ENCODE measurements at places on chromosomes 1 and 21. TPM values are rescaled to one million over a fixed set of nuclear protein-coding genes. Genes with fewer than 3 reads are reported as not detected.

DNA sequence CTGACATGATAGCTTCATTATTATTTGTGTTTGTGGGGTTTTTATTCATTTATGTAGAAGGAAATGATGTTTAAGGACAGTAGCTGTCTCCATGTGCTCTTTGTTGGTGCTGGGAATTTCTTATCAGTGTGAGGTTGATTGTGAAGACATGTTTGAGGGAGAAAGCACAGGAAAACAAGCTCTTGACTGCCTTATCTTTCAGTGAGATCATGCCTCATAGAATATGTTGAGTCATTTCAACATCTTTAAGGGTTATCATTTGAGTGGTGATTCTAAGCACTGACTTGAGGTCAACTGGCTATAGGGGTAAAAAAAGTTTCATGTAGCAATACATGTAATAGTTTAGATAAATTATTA lies 405.1 kb upstream of the ADAMTS5 start:
- H3K36me3 ChIP-seq, result no peaks in the 10 kb centered on the region
- no peaks in the 10 kb centered on the region for H3K4me1 ChIP-seq
- H3K4me3 ChIP-seq, result no peak overlapping the region
- H3K27ac ChIP-seq, result no peak overlapping the region

- peak overlapping the region; percentile 53 for H3K27ac ChIP-seq
- peak; percentile 47 for DNase-seq
- H3K36me3 ChIP-seq, result peaks cover 6% of the 10 kb centered on the region
- H3K27me3 ChIP-seq, result no peaks in the 10 kb centered on the region
- peaks cover 27% of the 10 kb centered on the region for H3K4me1 ChIP-seq
These were observed 879 bp downstream of the CPTP start for GRCh38 chr1:1325288-1326074.

- no peaks in the 10 kb centered on the region for H3K36me3 ChIP-seq
- no peak overlapping the region for H3K4me3 ChIP-seq
- no peaks in the 10 kb centered on the region for H3K4me1 ChIP-seq
- no peak for DNase-seq
These were observed 397.8 kb upstream of the VAMP3 start for GRCh38 chr1:7373251-7373650.

GRCh38 chr1:151668090-151668489 lies 48.5 kb downstream of the CELF3 start:
- no peak overlapping the region for H3K27ac ChIP-seq
- H3K4me1 ChIP-seq, result no peaks in the 10 kb centered on the region
- DNase-seq, result no peak
- H3K36me3 ChIP-seq, result peaks cover 25% of the 10 kb centered on the region

DNA sequence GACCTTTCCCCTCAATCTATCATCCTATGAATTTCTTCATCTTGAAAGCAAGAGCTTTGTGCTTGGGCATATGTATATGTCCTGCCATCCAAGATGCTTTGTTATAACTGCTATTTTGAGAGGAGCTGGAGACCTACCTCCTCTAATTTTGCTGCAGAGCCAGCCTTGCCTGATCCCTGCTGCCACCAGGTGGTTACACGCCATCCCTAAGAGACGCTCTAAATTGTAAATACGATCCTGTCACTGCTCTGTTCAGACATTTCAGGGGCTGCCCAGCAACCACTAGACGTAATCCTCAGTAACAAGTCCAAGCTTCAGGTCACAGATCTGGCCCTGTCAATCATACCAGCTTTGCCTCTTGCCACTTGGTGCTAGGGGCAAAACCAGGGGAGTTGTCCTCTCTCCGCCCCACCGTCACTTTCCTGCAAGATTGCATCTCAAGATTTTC lies 32.9 kb downstream of the GPA33 start:
- H3K4me3 ChIP-seq, result no peak overlapping the region
- H3K36me3 ChIP-seq, result no peaks in the 10 kb centered on the region
- no peaks in the 10 kb centered on the region for H3K27me3 ChIP-seq
- peaks cover 14% of the 10 kb centered on the region for H3K4me1 ChIP-seq

GRCh38 chr21:20779321-20779720 lies 218.9 kb upstream of the NCAM2 start:
- H3K27me3 ChIP-seq, result no peaks in the 10 kb centered on the region
- no peak overlapping the region for H3K27ac ChIP-seq
- no peaks in the 10 kb centered on the region for H3K4me1 ChIP-seq
- no peaks in the 10 kb centered on the region for H3K36me3 ChIP-seq

- no peaks in the 10 kb centered on the region for H3K4me1 ChIP-seq
- no peak for DNase-seq
- H3K36me3 ChIP-seq, result no peaks in the 10 kb centered on the region
These were observed 31.3 kb upstream of the TRABD2B start for GRCh38 chr1:48028218-48029069.

GRCh38 chr1:19476450-19477190 lies 8.7 kb downstream of the CAPZB start:
- no peaks in the 10 kb centered on the region for H3K36me3 ChIP-seq
- no peaks in the 10 kb centered on the region for H3K4me1 ChIP-seq
- no peak overlapping the region for H3K4me3 ChIP-seq
- H3K27me3 ChIP-seq, result no peaks in the 10 kb centered on the region
- no peak for DNase-seq
- H3K27ac ChIP-seq, result no peak overlapping the region

DNA sequence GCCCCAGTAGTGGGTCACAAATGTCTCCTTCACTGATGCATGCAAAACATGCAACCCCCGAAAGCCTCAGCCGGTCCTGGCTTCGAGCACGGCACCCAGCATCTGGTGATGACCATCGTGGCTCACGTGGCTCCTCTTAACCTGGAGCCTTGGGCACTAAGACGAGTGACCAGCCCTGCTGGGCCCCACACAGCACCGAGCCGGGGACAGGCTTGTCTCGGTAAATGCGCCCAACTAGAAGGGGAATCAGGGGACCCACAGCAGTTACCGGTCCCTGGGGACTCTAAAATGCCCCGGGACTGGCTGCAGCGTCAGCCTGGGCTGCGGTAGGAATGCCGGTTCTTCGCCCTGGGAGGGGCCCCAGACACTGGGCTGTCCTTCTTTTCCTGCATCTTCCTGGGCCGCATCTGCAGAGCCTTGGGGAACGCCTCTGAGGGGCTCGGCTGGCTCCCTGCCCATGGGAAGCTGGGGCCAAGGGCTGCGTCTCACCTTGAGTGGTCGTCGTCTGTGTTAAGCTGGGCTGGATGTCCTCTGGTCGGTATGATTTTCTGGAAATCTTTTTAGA lies 13.1 kb upstream of the TTC34 start:
- H3K27ac ChIP-seq, result no peak overlapping the region
- H3K4me3 ChIP-seq, result no peak overlapping the region
- DNase-seq, result no peak
- no peaks in the 10 kb centered on the region for H3K4me1 ChIP-seq
- peaks cover 75% of the 10 kb centered on the region for H3K27me3 ChIP-seq
- no peaks in the 10 kb centered on the region for H3K36me3 ChIP-seq

DNA sequence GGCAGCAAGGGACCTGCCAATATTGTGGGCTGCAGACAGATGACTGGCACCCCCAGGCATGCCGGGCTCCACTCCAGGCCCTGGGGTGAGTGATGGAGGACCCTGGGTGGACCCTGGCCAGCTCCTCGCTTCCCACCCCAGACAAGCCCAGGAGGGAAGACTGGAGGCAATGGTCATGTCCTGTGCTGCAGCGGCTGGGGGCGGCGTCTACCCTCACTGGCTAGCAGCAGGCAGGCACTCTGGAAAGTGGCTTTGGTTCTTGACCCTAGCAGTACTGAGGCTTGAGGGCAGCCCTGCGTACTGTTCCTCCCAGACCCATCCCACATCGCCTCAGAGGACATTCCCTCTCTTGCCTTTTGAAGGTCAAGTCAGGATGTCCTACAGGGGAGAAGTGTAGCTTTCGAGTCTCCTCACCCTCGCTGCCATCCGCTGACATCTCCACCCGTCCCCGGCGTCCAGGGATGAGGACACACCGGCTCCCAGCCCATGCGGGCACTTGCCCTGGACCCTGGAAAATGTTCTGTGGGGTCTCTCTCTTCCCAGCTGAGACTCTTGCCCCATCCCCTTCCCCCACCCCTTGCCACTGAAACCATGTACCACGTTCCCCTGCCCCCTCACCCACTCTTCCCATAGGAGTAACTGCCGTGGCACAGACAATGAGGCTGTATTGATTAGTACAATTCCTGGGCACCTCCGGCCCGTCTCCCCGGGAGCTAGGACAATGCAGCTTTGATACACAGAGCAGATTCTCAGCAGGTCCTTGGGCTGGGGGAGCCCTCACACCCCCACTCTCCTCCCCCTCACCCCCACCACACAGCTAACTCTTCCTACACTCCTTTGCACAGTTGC lies 15.0 kb downstream of the SLC6A9 start:
- H3K4me3 ChIP-seq, result no peak overlapping the region
- no peak for DNase-seq
- peaks cover 9% of the 10 kb centered on the region for H3K4me1 ChIP-seq

DNA sequence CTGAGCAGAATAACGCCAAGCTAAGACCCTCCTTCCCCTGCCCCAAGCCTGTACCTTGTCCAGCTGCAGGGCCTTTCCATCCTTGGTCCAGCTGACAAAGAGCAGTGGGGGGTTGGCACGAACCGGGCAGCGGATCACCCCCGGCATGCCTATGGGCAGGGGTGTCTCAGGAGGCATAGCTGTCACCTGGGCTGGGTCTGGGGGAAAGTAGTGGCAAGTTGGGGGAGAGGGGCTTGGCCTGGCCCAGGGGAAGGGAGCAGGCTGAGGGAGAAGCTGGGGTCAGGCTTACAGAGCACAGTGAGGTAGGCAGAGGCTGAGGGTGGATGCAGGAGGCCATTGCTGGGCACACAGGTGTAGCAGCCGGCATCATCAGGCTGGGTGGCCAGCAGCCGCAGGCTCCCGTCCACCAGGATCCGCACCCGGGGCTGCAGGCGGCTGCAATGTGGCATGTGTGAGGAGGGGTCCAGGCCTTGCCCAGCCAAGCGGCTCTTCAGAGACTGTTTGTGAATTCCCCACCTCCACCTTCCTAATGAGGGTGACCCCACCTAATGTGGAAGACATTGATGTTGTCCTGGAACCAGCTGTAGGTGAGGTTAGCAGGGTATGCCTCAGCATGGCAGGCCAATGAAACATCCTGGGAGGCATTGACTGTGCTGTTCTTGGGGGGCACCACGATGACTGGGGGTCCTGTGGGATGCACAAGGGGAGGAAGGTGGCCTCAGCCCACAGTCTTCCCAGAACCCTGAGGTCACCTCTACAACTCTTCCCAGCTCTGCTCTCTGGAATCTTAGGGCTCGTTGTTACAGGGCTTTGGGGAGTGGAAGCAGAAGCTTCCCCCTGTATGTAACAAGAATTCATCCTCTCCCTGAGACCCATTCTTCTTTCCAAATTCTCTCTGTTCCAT lies 9.1 kb upstream of the TAGLN2 start:
- H3K36me3 ChIP-seq, result no peaks in the 10 kb centered on the region
- H3K4me1 ChIP-seq, result peaks cover 36% of the 10 kb centered on the region
- no peaks in the 10 kb centered on the region for H3K27me3 ChIP-seq
- DNase-seq, result no peak
- no peak overlapping the region for H3K4me3 ChIP-seq

GRCh38 chr1:23845163-23845562 lies 19.9 kb upstream of the HMGCL start:
- DNase-seq, result no peak
- no peak overlapping the region for H3K4me3 ChIP-seq
- no peaks in the 10 kb centered on the region for H3K27me3 ChIP-seq
- no peak overlapping the region for H3K27ac ChIP-seq
- no peaks in the 10 kb centered on the region for H3K4me1 ChIP-seq

GRCh38 chr21:33396436-33396835 lies 6.8 kb upstream of the IFNGR2 start:
- H3K4me1 ChIP-seq, result peaks cover 6% of the 10 kb centered on the region
- H3K36me3 ChIP-seq, result no peaks in the 10 kb centered on the region
- H3K4me3 ChIP-seq, result no peak overlapping the region
- H3K27me3 ChIP-seq, result no peaks in the 10 kb centered on the region
- DNase-seq, result no peak

- no peak overlapping the region for H3K4me3 ChIP-seq
- no peaks in the 10 kb centered on the region for H3K27me3 ChIP-seq
- H3K4me1 ChIP-seq, result peaks cover 39% of the 10 kb centered on the region
- no peaks in the 10 kb centered on the region for H3K36me3 ChIP-seq
- peak overlapping the region; percentile 86 for H3K27ac ChIP-seq
These were observed 7.7 kb upstream of the CDC42 start for GRCh38 chr1:22044690-22045420.

DNA sequence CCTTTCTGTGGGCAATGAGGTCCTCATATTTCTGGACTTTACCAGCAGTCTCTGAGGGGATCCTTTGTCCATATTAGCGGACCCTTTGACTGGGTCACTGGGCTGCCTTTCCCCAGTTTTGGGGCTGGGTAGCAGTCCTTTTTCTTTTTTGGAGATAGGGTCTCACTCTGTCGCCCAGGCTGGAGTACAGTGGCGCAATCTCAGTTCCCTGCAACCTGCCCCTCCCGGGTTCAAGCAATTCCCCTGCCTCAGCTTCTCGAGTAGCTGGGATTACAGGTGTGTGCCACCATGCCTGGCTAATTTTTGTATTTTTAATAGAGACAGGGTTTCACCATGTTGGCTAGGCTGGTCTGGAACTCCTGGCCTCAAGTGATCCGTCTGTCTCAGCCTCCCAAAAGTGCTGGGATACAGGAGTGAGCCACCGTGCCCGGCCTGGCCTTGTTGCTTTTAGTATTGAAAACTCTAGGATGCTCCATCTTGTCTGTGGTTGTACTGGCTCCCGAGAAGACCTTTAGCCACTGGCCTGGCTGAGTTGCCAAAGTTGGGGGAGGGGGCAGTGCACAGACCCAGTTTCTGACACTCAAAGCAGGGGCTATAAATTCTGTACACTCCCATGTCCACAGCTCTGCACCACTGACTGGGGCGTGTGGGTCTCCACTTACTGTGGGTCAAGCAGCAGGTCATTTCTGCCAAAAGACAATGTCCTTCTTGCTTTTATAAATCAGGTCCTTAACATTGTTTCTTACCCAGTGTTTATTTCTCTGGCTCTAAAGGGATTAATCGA lies 33.1 kb downstream of the MAN1C1 start:
- H3K4me1 ChIP-seq, result no peaks in the 10 kb centered on the region
- no peaks in the 10 kb centered on the region for H3K36me3 ChIP-seq
- DNase-seq, result no peak
- peaks cover 11% of the 10 kb centered on the region for H3K27me3 ChIP-seq

DNA sequence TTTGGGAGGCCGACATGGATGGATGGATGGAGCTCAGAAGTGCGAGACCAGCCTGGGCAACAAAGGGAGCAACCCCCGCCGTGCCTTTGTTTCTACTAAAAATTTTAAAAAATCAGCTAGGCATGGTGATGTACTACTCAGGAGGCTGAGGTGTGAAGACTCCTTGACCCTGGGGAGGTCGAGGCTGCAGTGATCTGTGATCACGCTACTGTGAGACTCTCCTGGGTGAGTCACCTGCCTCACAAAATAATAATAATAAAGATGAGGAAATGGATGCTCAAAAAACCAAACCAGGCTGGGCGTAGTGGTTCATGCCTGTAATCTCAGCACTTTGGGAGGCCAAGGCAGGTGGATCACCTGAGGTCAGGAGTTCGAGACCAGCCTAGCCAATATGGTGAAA lies 19.2 kb downstream of the DSTYK start:
- no peak for DNase-seq
- no peaks in the 10 kb centered on the region for H3K36me3 ChIP-seq
- H3K4me1 ChIP-seq, result peaks cover 12% of the 10 kb centered on the region
- no peak overlapping the region for H3K27ac ChIP-seq

GRCh38 chr1:60419023-60419422 lies 345.5 kb upstream of the C1orf87 start:
- H3K4me3 ChIP-seq, result no peak overlapping the region
- H3K27me3 ChIP-seq, result 0 out of 2 replicates have a peak, but pooled peaks cover 6% of the 10 kb centered on the region
- no peaks in the 10 kb centered on the region for H3K36me3 ChIP-seq

ADCY10 gene
- not detected for total RNA-seq

CSF3R gene
- not detected for total RNA-seq

KIAA0040 gene
- total RNA-seq, result 19.4 TPM

CA6 gene
- not detected for total RNA-seq

IVL gene
- 1.0 TPM for total RNA-seq

NDUFS2 gene
- 168 TPM for total RNA-seq

AIRE gene
- not detected for total RNA-seq

BACH1 gene
- total RNA-seq, result 21.1 TPM

SLC35F3 gene
- 19.3 TPM for total RNA-seq

ICOSLG gene
- 14.8 TPM for total RNA-seq

LEPROT gene
- total RNA-seq, result 16.9 TPM

PRRC2C gene
- total RNA-seq, result 225 TPM
